ENCODE measurements at places on chromosomes 7 and 10. TPM values are rescaled to one million over a fixed set of nuclear protein-coding genes. Genes with fewer than 3 reads are reported as not detected.
A peak's percentile ranks its signal among the peaks of the same experiment; 100 is the strongest.

Gene ARPC1A
- total RNA-seq: 169 TPM

Gene DGKI
- total RNA-seq: 0.77 TPM

Gene ANKRD22
- not detected for total RNA-seq

Gene NFE2L3
- 46.9 TPM for total RNA-seq

Gene NXPH1
- total RNA-seq: 0.11 TPM

Gene AGBL3
- 1.2 TPM for total RNA-seq

Gene TLX1
- total RNA-seq: not detected

- H3K27ac ChIP-seq: no peak overlapping the region
- peaks cover 5% of the 10 kb centered on the region for H3K4me1 ChIP-seq
- no peak for DNase-seq
Observed at GRCh38 chr10:131787961-131788360, 112.8 kb upstream of the PPP2R2D start.

GRCh38 chr10:66926841-66927240, 1.0 kb downstream of the LRRTM3 start:
- H3K4me1 ChIP-seq: peaks cover 13% of the 10 kb centered on the region
- 0 out of 3 replicates have a peak overlapping the region, but pooled peaks have one; percentile 23 for H3K4me3 ChIP-seq
- H3K27me3 ChIP-seq: peaks cover 2% of the 10 kb centered on the region
- no peaks in the 10 kb centered on the region for H3K36me3 ChIP-seq
- H3K27ac ChIP-seq: no peak overlapping the region

- DNase-seq: no peak
- no peak overlapping the region for H3K27ac ChIP-seq
- no peaks in the 10 kb centered on the region for H3K36me3 ChIP-seq
Observed at GRCh38 chr10:104218751-104219150, 13.4 kb downstream of the CFAP43 start.

DNA sequence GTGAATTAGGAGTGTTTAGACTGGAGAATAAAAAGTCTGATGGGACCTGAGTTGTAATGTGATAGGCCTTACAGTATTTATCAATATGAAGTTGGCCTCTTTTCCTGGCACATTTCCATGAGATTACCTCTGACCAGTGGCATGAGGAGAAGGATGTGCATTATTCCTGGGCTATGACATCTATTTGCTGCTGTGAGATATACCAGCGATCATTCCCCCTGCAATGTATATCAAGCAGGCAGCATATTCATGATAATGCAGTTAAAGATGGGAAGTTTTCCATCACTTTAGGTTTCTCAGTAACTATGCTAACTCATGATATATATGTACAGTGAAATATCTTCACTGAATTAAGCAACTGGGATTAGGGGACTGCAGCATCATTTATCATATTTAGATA, 142.8 kb upstream of the MBL2 start:
- H3K4me1 ChIP-seq: peaks cover 2% of the 10 kb centered on the region
- no peak for DNase-seq

DNA sequence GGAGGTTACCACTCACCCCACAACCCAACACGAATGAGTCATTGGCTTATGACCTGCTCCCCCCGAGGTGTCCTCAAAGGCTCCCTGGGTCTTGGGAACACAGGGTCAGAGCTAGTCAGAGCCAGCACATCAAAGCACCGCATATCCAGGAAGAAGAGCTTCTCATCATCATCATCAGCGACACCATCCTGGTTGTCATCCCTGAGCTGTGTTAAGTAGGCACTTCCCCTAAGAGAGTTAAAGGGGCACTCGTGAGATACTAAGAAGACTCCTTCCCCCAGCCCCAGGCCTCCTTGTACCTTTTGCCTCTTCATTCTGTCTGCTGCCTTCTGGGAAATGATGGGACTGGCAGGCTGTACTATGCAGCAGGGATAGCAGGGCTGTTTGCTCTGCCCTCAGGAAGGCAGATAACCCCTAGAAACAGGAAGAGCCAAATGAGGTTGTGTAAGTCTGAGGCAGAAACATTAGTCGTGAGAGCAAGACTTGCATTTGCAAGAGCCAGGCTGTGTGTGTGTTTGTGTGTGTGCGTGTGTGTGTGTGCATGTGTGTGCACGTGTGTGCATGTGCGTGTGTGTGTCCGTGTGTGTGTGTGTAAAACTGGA, 11.1 kb upstream of the CPA1 start:
- DNase-seq: no peak
- no peak overlapping the region for H3K4me3 ChIP-seq
- H3K27me3 ChIP-seq: no peaks in the 10 kb centered on the region
- no peak overlapping the region for H3K27ac ChIP-seq
- H3K4me1 ChIP-seq: no peaks in the 10 kb centered on the region

GRCh38 chr7:68613405-68613804, 984.9 kb upstream of the AUTS2 start:
- H3K4me1 ChIP-seq: no peaks in the 10 kb centered on the region
- H3K27me3 ChIP-seq: no peaks in the 10 kb centered on the region
- no peak for DNase-seq
- no peak overlapping the region for H3K4me3 ChIP-seq
- peaks cover 22% of the 10 kb centered on the region for H3K36me3 ChIP-seq

- H3K27me3 ChIP-seq: no peaks in the 10 kb centered on the region
- DNase-seq: no peak
- H3K36me3 ChIP-seq: peaks cover 6% of the 10 kb centered on the region
- no peaks in the 10 kb centered on the region for H3K4me1 ChIP-seq
- no peak overlapping the region for H3K27ac ChIP-seq
- H3K4me3 ChIP-seq: no peak overlapping the region
Observed at GRCh38 chr7:81478664-81479063, 291.2 kb downstream of the HGF start.

DNA sequence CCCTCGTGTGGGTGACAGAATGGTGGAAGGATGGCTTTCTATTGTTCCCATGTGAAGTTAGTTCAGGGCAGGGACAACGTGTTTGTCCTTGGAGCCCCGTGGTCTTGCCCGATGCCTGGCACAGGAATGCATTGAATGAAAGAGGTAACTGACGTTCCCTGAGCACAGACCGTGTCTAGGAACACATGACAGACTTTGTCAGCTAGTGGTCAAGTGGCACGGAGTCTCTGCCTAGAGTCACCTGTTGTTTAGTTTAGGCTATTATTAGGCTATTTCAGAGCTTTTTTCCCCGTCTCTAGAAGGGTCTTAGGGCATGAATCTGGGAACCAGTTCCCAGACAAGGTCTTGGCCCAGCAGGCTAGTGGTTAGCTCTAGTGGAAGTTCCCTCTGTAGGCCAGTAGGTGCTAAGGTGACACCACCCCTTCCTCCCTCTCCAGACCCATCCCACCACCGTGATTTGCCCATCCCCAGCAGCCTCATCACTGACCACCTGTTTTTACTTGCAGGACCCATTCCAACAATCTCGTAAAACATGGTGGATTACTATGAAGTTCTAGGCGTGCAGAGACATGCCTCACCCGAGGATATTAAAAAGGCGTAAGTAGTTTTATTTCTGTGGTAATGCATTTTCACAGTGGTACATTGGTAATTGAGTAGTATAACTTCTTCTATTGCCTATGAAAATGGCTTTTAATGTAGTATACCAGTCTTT, 21.4 kb downstream of the DNAJB6 start:
- peaks cover 12% of the 10 kb centered on the region for H3K4me1 ChIP-seq
- no peaks in the 10 kb centered on the region for H3K27me3 ChIP-seq
- no peak overlapping the region for H3K4me3 ChIP-seq
- DNase-seq: no peak
- H3K36me3 ChIP-seq: peaks cover 35% of the 10 kb centered on the region

GRCh38 chr10:119817991-119818888, 54.4 kb downstream of the MCMBP start:
- peak; percentile 100 for DNase-seq
- no peaks in the 10 kb centered on the region for H3K27me3 ChIP-seq
- H3K36me3 ChIP-seq: peaks cover 6% of the 10 kb centered on the region
- peak overlapping the region; percentile 82 for H3K4me3 ChIP-seq
- H3K27ac ChIP-seq: peak overlapping the region; percentile 55
- no peaks in the 10 kb centered on the region for H3K4me1 ChIP-seq

DNA sequence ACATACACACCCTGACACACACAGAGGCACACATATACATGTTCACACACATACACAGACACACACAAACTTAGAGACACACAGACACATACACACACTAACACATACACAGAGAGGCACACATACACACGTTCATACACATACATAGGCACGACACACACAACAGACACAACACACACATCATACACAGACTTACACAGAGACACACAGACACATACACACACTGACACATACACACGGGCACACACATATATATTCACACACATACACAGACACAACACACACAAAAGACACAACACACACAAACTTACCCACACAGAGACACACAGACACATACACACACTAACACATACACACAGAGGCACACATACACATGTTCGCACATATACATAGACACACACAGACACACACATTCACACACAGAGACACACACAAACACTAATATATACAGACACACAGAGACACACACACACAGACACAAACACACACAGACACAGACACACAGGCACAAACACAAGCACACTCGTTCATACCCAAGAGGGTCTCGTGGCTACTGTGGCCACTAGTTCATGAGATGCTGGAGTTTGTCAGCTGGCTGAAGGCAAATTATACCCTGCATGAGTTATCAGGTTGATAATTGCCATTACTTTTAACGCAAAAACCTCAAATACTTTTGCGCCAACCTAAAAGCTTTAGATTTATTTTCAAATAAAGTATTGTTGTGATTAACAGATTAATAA, 17.7 kb upstream of the KLF6 start:
- DNase-seq: no peak
- no peaks in the 10 kb centered on the region for H3K27me3 ChIP-seq
- no peak overlapping the region for H3K27ac ChIP-seq
- H3K4me3 ChIP-seq: no peak overlapping the region
- no peaks in the 10 kb centered on the region for H3K4me1 ChIP-seq

GRCh38 chr10:79254333-79255006, 92.8 kb upstream of the PPIF start:
- no peak overlapping the region for H3K4me3 ChIP-seq
- no peak overlapping the region for H3K27ac ChIP-seq
- peaks cover 6% of the 10 kb centered on the region for H3K36me3 ChIP-seq

- H3K27me3 ChIP-seq: peaks cover 12% of the 10 kb centered on the region
- H3K4me3 ChIP-seq: peak overlapping the region; percentile 70
- DNase-seq: peak; percentile 72
- no peak overlapping the region for H3K27ac ChIP-seq
- no peaks in the 10 kb centered on the region for H3K36me3 ChIP-seq
Observed at GRCh38 chr7:33904681-33905388, 504 bp upstream of the BMPER start.

- no peak overlapping the region for H3K4me3 ChIP-seq
- no peak for DNase-seq
- H3K27ac ChIP-seq: no peak overlapping the region
- H3K27me3 ChIP-seq: no peaks in the 10 kb centered on the region
- no peaks in the 10 kb centered on the region for H3K4me1 ChIP-seq
- H3K36me3 ChIP-seq: peaks cover 5% of the 10 kb centered on the region
Observed at GRCh38 chr7:56218510-56218909, 102.3 kb upstream of the NUPR2 start.

GRCh38 chr10:26579256-26580063, 118.0 kb upstream of the PDSS1 start:
- no peak overlapping the region for H3K4me3 ChIP-seq
- peaks cover 10% of the 10 kb centered on the region for H3K36me3 ChIP-seq
- DNase-seq: peak; percentile 74
- no peak overlapping the region for H3K27ac ChIP-seq

- DNase-seq: no peak
- no peaks in the 10 kb centered on the region for H3K36me3 ChIP-seq
- H3K27ac ChIP-seq: no peak overlapping the region
- no peaks in the 10 kb centered on the region for H3K27me3 ChIP-seq
- H3K4me1 ChIP-seq: no peaks in the 10 kb centered on the region
Observed at GRCh38 chr7:123398921-123399320, 135.5 kb downstream of the IQUB start.

DNA sequence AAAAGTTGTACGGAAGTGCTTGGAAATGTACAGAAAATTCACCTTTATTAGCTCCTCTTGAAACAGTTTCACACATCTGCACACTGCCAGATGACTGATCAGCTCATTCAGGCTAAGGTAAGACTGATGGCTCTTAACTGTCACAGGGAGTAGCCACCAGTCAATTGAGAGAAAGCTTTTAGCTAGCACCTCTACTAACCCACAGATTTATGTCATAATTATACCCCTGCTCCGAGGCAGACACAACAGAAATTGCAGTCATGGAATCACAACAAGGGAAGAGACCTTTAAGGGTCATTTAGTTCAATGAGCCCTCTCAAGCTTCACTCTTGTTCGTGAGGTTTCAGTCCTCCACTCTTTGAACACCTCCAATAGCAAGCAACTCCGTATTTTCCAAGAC, 235.4 kb downstream of the TRIL start:
- no peaks in the 10 kb centered on the region for H3K36me3 ChIP-seq
- no peaks in the 10 kb centered on the region for H3K27me3 ChIP-seq
- no peak for DNase-seq

DNA sequence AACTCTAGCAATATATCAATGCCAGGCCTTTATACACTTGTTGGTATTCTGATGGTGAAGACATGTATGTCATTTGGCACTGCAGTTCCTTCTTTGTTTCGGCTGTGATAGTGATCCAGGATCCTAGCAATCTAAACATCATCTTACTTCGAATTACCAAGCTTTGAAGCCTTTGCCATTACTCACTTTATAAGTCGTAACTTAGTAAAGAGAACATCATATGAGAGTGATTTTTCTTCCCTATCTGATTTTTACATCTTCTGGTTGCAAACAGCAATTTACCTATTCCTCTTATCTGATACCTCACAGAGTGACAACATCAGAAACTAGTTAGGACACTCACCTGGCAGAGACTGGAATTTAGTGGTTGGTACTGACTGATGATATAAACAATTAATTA, 7.6 kb upstream of the BPGM start:
- H3K27ac ChIP-seq: no peak overlapping the region
- no peak overlapping the region for H3K4me3 ChIP-seq
- H3K4me1 ChIP-seq: no peaks in the 10 kb centered on the region

- H3K27ac ChIP-seq: no peak overlapping the region
- H3K36me3 ChIP-seq: peaks cover 27% of the 10 kb centered on the region
- no peaks in the 10 kb centered on the region for H3K27me3 ChIP-seq
- H3K4me3 ChIP-seq: no peak overlapping the region
- 0 out of 2 replicates have a peak, but pooled peaks cover 2% of the 10 kb centered on the region for H3K4me1 ChIP-seq
Observed at GRCh38 chr7:2760098-2760889, 72.3 kb downstream of the AMZ1 start.

GRCh38 chr7:151657173-151657572, 137.5 kb upstream of the RHEB start:
- H3K27ac ChIP-seq: no peak overlapping the region
- DNase-seq: no peak
- no peaks in the 10 kb centered on the region for H3K4me1 ChIP-seq

GRCh38 chr7:146956321-146956720, 839.7 kb downstream of the CNTNAP2 start:
- no peaks in the 10 kb centered on the region for H3K4me1 ChIP-seq
- no peak for DNase-seq
- H3K27me3 ChIP-seq: no peaks in the 10 kb centered on the region
- H3K36me3 ChIP-seq: no peaks in the 10 kb centered on the region

Data from H9 (cell line).